ENCODE measurements at places on chromosomes 7 and 10.

DNA sequence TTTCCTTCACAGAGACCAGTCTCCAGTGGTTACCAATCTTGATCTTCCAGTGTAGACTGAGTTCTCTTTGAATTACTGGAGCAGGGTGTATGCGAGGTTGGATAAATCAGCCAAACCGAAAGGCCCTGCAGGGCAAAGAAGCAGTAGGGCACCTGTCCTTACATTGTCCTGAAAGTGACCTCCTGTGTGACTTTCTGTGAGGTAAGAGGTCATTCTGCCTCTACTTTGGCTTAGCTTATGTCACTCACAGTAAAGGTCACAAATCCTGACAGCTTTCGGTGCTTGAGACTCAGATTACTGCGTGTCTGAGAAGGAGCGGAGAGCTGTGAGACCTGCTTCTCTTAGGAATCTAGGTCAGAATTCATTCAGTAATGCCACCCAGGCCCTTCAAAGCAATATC is 252.7 kb upstream of the ETV1 start:
- no peak for DNase-seq

DNA sequence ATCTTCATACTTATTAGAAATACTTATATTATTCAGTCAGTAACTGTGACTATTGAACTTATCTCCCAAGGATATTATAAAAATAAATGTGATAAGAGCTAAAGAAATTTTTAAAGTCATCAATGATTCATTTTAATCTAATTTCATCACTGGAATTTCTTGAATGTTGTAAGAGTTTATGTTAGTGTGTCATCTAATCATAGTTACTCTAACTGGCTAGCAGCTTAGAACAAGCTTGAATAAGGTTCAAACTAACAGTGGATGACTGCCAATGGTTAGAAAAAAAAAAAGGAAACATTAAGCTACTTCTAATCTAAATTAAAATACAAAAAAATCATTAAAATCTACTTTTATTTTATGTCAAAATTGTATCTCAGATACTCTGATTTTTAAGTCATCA is 1066.3 kb downstream of the CNTNAP2 start:
- no peak for DNase-seq

DNA sequence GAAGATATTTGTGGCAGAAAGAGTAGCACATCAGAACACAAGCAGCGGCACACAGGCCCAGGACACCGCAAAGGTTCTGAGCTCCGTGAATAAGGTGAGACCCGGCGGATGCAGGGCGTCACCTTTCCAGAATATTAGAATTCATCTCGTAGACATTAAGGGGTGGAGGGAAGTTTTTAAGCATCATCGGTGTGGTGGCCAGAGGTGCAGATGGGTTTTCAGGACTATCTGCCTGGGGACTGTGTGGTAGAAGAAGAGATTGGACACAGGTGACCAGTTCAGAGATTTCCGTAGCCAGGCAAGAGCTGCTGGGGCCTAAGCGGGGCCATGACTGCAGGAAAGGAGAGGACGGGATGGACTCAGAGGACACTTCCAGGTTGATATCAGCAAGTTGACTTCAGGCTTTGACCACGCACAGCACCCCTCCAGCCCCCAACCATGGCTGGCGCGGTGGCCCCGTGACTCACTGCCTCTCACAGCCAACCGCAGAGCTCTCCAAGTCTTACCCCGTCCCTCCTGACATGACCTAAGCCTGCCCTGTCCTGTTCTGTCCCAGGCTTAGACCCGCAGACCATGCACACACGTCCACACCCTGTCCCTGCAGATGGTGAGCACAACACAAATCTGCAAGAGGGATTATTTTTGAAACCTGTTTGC is 97.2 kb downstream of the OAT start:
- no peak for DNase-seq

DNA sequence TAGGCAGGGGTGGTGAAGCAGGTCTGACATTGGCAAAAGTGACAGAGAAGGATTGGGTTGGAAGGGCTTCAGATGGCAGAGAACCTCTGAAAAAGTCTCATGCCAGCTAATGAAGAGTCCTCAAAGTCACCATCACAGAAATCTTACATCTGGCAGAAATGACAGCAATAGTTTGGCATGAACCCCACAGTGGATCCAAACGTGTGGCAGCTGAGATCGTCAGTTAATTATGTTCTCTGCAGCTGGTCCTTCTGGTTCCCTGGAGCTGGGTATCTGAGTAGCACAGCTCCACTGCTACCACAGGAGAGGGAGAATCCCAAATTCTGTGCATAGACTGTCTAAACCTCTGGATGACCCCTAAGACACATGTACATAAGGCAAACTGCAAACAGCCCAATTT is 73.4 kb downstream of the ALOX5 start:
- DNase-seq: no peak

GRCh38 chr10:57919864-57920263 is 347.8 kb downstream of the IPMK start:
- no peak for DNase-seq

DNA sequence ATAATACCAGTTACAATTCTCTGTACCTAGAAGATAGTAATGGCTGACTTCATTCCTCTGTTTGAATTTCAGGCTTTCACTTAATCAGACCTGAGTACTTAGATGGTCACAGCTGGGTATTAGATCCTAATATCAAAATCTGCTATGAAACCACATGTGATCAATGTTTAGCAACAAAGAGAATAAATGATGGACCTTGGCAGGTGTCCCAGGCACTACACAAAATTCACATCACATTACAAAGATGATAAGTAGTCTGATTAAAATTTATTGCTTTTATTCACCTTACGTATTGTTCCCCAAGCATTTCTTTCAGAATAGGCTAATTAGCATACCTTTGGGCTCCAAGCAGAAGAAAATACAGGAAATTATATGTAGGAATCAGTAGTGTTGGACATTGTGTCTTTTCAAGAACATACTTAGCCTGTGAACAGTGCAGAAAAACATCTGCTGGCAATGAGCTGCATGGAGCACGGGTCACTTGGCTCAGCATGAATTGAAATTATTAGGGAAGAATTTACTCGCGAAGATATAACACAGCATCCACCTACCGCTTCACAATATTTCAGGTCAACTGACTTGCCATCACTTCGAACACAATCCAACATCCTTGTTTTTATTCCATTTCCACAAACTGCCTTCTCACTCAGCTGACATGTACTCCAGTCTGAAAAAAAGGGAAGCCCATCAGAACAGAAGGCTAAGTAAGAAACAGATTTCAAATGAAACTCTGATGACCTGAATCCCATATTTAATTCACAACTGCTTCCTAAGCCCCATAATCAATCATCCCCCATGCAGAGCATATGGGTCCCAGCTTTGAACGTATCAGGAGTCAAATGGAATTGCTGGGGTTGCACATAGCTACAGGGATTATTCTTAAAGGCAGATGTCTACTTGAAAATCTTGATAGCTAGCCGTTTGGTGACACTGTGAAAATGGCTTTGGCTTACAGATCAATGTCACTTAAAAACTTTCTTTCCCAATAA is 421.0 kb downstream of the THSD7A start:
- no peak for DNase-seq

DNA sequence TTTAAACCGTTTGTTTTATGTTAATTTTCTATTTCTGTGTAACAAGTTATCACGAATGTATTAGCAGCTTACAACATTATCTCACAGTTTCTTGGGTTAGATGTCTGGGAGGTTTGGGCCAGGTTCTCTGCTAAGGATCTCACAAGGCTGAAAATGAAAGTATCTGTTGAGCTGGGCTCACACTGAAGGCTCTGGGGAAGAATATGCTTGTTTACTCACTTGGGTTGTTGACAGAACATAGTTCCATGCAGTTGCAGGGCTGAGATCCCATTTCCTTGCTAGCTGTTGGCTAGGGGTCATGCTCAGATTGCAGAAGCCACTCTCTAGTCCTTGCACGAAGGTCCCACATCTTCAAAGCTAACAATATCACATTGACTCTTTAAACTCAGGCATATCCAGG is 266.6 kb upstream of the GNAI1 start:
- DNase-seq: peak; percentile 76

GRCh38 chr7:131546126-131546525 is 10.3 kb downstream of the PODXL start:
- peak; percentile 52 for DNase-seq

GRCh38 chr10:114810926-114811325 is 10.7 kb upstream of the FHIP2A start:
- DNase-seq: no peak

DNA sequence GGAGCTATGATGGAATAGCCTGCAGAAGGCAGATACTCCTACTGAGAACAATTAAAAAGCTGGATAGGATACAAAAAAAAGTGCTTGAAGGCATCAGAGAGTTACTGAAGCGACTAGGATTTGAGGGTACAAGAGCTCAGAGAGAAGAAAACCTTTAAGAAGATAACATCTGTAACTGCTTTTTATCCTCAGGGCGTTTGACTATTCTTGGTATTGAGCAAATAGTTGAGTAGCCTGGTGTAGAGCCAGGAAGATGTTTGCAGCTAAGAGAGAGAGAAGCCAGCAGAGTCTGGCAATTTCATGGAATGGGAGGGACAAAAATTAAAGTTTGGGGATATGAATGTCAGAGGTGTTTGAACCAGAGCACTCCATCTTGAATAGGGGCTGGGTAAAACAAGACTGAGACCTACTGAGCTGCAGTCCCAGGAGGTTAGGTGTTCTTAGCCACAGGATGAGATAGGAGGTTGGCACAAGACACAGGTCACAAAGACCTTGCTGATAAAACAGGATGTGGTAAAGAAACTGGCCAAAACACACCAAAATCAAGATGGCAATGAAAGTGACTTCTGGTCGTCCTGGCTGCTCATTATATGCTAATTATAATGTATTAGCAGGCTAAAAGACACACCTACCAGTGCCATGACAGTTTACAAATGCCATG is 428.8 kb downstream of the SH2D4B start:
- DNase-seq: peak; percentile 67

DNA sequence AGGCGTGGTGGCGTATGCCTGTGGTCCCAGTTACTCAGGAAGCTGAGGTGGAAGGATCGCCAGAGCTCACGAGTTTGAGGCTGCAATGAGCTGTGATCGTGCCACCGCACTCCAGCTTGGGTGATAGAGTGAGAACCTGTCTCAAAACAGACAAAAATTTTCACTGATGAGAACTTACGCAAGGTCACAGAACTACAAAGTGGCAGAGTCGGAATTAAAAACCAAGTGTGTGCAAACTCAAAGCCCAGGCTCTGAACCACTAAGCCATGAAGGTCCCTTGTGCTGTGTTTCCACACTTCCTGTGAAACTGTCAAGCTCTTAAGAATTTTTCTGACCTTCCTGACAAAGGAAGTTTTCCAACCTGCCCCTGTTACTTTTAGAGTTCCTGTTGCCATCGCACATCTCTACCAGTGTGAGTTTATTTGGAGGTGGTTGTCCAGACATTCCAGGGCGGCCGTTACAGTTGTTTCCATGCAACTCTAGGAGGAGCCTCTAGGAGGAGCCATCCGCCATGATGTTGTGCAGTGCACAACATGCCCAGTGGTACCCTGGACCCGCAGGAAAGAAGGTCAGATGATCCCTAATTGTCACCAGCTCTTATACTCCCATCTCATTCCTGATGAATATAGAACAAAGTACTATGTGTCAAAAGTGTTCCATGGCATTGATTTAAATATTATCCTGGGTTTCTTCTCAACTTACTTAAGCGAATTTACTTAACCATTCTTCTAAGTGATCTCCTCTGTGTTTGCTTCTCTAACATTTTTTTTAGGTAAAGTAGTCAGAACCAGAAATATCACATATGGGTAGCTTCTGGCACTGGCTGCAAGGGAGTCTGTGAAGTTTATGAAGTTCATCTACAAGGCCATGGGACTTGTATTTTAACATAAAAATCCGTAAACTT is 49.0 kb upstream of the LYZL1 start:
- DNase-seq: peak; percentile 76

DNA sequence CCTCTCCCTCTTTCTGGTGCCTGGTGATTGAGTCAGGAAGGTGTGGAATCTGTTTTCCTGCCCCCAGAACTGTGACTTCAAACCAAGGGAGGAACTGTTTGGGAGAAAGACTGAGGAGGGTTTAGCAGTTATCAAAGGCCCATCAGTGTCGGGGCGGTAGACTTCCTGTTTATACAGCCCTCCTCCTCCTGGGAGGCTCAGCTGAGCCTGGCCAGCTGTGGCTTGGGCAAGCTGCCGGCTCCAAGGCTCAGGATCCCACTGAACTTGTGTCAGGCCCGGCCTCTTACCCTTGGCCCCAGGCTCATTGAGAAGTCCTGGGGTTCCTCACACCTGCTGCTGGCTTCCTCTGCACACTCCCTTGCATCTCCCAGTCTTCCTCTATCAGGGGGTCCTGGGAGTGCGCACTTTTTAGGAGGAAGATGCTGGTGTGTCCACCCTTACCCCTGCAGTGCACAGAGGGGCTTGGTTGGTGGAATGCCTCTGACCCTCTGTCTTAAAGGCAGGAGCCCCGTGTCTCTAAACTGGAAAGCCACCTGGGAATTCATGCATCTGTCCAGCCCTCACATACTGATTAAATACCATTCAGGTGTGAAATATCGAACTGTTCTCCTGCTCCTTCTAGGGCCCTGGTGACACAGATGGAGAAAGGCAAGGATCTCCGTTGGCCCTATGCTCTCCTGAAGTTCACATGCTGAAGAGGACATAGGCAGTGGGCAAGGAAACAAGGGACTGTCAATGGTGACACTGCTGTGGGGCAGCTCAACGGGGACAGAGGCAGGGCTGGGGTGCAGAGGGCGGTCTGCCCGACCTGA is 32.4 kb downstream of the CXCL12 start:
- peak; percentile 30 for DNase-seq

GRCh38 chr10:87623191-87623590 is 36.5 kb upstream of the PAPSS2 start:
- DNase-seq: no peak

GRCh38 chr10:63415640-63416244 is 50.0 kb downstream of the JMJD1C start:
- no peak for DNase-seq

- no peak for DNase-seq
Observed at GRCh38 chr10:3424111-3424851, 251.7 kb upstream of the PITRM1 start.

DNA sequence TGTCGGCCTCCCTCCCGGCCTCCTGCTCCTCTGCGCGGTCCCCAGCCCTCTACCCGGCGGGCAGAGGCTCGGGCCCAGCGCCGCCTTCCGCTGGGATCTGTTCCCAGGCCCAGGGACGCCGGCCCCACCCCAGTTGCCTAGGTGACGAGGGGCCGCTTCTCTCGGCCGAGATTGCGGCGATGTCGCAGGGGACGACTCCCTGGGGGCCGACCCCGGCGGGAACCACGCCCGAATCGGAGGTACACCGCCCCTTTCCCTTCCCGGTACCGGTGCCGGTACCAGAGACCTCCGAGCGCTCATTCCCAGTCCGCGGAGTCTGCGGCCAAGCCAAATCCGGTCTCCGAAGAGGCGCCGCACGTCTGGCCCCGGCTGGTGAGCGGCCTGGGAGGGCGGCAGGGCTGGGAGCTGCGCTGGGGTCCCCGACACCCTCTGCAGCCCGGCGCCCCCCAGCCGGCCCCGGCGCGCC is at the start of gene CABCOCO1:
TSS of gene CABCOCO1 (plus strand) at position 136 of the 466 bp plus-strand sequence. CDS start at position 180, 44 bp downstream.
- DNase-seq: no peak

DNA sequence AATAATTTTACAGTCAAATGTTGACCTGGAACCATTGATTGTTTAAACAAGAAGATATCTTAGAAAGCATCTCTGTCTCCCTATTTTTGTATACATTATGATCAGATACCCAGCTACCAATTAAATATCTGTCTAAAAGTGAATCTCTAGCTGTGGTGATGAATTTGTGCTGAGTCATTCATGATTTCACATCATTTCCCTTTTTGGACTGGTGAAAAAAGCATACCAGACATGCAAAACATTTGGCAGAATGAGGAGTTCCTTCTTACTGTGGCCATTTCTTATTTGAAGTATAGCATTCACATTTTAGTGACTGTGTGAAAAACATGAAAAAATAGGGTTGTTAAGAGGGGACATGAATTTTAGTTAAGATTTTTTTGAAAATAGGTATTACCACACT is 98.0 kb upstream of the GATA3 start:
- peak; percentile 90 for DNase-seq

All from OCI-M1 (cell line).